NCI-H1048 (cell line): ENCODE measurements at places on chromosomes 2 and 18.

DNA sequence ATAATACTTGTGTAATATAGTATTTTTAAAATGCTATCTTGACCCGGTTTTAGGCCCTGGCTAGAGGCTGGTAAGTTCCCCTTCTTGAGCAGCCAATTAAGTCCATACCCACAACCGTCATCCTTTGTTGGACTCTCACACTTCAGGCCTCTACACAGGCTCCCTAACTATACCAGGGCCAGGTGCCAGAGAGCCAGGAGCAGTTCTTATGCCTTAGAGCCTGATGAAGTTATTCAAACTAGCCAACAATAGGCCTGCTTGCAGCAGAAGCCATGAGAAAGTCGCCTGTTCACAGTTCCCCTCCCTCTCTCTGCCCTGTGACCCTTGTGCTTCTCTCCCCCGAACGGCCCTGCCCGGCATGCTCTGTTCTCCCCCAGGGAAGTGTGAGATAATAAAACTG lies 454.2 kb upstream of the KLHL29 start:
- no peak for DNase-seq

DNA sequence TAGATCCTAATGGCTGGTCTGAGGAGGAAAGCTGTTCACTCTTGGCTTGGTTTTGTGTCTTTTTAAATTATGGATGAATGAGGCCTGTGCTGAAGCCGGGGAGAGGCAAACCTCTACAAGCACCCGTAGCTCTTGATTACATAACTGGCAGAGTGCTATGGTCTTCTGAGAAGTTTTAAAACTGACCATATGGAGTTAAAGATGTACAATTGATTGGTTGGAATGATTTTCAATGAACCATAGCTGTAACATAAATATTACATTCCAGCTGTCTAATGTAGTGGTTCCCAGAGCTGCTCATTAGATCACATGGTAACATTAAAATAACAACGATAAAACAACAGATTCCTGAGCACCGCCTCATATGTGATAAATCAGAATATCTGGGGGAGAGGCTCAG lies 71.1 kb upstream of the MAP4K3 start:
- no peak for DNase-seq

GRCh38 chr2:143429932-143430679 lies 300.9 kb downstream of the ARHGAP15 start:
- no peak for DNase-seq

DNA sequence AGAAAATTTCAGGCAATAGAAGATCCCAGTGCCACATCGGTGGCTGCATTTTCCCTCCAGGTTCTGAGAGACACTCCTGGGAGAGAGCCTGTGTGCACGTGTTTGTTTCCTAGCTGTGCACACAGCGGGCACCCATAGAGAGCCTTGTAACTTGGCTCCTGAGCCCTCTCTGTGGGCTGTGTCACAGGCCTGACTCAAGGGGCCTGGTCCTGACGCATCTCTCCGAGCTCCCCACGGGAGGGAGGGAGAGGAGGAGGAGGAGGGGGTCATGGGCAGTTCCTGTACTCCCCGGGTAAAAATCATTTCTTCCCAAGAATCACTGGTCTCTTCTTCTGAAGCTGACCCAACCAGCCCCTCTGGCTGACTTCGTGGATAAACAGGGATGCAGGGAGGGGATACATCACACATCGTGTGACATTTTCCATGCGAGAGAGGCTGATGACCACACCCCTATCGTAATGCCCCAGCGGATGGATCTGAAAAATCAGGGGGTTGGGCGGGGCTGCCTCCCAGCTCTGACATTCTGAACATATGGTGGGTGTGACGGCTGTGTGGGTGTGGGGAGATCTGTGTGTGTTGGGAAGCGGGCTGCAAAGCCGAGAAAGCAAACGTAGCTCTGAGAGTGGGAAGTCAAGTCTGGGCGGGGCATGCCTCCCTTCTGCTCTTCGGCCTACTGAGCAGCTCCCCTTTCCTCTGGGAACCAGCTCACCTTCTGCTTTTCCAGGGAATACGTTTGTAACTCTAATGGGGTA lies 308.3 kb upstream of the HS6ST1 start:
- no peak for DNase-seq

GRCh38 chr2:66782780-66783361 lies 347.9 kb downstream of the MEIS1 start:
- no peak for DNase-seq

GRCh38 chr18:58196164-58196563 lies 152.1 kb downstream of the NEDD4L start:
- DNase-seq, result no peak

GRCh38 chr2:160533482-160533881 lies 39.9 kb upstream of the RBMS1 start:
- no peak for DNase-seq

DNA sequence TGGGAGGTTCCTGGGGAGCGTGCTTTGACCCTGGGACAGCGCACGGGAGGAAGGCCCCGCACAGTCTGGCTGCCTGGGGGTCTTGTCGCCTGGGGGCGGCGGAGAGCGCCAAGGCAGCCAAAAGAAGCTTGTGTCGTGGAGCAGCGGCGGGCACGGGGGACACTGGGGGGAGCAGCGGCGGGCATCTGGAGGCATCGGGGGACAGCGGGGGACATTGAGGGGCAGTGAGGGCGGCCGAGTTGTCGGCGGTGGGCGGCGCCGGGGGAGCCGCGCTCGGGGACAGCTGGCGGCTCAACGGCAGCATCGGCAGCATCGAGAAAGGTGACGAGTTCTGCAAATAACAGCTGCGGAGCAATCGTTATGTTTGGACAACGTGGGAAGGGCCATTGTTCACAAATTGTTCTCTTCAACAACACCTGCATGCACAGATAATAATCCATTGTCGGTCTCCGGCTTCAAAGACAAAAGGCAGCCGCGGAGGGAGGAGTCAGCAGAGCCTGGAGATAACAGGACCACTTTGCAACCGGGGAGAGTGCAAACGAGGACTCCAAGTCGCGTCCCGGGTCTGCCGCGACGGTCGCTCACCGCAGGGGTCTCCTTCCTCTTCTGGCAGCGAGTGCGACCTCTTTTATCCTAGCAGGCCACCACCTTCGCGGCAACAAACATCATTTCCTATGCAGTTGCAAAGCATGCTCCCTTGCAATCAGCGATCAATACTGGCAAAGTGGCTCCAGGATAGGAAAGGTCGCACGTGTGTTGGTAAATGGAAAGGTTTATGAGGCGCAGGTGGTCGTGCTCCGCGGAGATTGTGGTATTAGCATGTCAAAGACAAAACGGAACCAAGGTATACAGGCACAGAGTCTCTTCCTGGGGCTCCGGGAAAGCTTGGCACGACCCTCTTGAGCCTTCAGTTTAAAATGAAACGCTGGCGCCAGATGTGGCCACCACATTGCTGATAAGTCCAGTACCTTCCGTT lies 132.3 kb upstream of the DLX2 start:
- DNase-seq, result no peak

DNA sequence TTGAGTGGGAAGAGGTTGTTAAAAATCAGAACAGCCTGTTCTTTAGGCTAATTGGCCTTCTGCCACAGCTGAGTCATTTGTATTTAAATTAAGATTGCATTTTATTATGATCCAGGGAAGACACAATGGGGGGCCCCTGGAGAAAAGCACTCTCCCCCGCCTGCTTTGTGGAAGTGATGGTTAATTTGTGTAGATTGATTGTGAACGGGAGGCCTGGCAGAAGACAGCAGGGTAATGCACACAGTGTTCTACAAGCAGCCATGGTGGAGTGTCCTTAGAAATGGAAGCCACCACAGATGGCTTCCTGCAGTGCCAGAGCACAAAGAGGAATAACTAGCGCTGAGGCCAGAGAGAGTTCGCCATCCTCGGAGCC lies 19.6 kb downstream of the RAMP1 start:
- no peak for DNase-seq

DNA sequence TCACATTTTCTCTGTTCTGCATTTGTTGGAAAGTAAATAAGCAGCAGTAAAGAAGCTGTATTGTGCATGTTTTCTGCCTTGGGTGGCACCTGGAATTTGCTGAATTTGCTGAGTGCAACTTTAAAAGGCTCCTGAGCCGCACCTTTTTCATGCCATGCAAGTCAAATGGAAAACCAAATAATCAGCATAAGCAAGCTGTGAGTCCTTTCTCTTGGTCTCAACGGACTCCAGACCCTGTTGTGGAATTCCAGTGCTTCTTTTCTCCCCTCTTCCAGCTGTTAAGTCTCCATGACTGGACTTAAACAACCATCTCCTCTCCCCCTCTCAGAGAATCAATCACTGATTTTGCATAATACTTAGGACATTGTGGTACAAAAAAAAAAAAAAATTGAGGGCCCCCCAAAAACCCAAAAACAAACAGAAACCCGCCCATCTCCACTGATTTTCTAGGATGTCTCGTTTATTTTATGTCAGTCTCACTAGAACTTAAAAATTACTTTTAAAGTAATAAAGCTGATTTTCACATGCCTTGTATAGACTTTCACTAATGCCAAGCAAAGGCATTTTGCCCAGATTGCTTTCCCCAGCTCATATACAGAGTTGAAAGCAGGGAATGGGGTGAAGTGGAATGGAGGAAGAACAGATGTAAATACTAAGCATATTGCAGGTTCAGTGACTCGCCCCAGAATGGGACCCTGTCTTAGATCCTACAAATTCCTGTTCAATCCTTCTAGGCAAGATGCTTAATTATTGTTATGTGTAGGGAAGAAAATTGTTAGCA lies 5.1 kb upstream of the CETN1 start:
- no peak for DNase-seq

DNA sequence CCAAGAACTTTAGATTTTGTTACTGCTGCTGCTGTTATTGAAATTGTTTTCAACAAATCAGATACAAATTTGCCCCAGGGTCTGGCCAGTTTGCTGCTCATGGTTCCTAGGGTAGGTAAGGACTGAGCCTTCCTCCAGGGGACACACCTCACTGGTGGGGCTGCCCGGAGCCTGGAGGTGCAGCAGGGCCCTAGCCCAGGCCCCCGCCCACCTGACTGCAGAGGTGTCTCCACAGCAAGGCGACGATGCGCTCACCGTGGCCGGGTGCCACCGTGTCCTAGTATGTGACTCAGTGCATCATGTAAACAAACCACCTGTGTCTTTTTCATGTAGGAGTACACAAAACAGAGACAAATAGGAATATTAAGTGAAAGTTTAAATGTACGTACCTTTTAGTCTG lies 153.5 kb upstream of the TPO start:
- no peak for DNase-seq

- DNase-seq, result no peak
Observed at GRCh38 chr2:79375817-79376216, 137.0 kb upstream of the CTNNA2 start.

DNA sequence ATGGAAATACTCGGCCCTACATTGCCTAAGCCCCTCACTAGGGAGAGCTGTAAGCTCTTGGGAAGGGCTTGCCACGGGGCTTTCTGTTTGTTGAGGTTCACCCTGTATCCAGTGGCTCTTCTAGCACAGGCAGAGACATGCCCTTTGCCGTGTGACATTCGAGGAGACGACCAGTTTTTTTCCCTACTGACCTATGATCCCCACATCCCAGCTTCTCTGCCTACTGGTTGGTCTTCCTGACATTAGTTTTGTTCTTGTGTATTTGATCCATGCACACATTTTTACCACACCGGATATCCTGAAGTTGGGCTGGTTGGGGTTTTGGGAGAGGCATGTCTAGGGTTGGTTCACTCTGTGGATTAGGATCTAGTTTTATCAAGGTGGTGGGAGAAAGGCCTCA lies 69.3 kb downstream of the NPAS2 start:
- no peak for DNase-seq

GRCh38 chr2:149422991-149423338 lies 92.6 kb downstream of the LYPD6 start:
- no peak for DNase-seq

- no peak for DNase-seq
Observed at GRCh38 chr2:200092235-200092634, 136.9 kb downstream of the MAIP1 start.

- DNase-seq, result no peak
Observed at GRCh38 chr2:218284106-218284811, 8.0 kb downstream of the TMBIM1 start.

- DNase-seq, result no peak
Observed at GRCh38 chr2:32947076-32947483, 327 bp downstream of the LTBP1 start.

GRCh38 chr2:126750506-126750905 lies 94.5 kb downstream of the GYPC start:
- no peak for DNase-seq

- DNase-seq, result no peak
Observed at GRCh38 chr2:168729455-168729854, 73.0 kb upstream of the NOSTRIN start.

GRCh38 chr2:191298306-191298705 lies 53.1 kb downstream of the MYO1B start:
- DNase-seq, result no peak
